ENCODE measurements at places on chromosomes 5 and 9.

- DNase-seq = no peak
These were observed 22.6 kb downstream of the PRRT1B start for GRCh38 chr9:131567910-131568309.

DNA sequence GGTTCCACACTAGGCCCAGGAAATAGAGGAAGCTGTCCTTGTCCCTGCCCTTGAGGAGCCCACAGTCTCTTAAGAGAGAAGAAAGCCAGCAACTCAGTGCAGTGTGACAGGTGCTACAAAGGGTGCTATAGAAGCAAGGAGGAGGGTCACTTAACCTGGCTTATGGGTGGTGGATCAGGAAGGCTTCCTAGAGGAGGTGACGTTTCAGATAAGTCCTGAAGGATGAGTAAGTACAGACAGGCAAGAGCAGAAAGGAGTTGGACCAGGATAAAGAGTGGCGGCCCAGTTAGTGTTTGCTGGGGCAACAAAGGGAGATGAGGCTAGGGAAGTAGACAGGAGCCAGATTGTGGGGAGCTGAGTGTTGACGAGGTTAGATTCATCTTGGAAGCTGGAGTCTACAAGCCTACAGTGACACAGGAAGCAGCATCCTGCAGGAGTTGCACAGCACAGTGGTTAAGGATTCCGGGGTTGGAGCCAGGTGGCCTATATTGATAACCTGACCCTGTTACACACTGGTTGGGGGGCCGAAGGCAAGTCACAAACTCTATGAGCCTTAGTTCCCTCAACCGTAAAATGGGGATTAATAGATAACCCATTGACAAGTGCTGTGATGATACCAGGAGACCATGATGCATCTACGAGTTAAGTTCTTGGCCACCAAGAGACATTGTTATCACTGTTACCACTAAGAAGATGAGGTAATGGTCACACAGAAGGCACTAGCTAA lies 5.4 kb upstream of the LHX6 start:
- DNase-seq = no peak

DNA sequence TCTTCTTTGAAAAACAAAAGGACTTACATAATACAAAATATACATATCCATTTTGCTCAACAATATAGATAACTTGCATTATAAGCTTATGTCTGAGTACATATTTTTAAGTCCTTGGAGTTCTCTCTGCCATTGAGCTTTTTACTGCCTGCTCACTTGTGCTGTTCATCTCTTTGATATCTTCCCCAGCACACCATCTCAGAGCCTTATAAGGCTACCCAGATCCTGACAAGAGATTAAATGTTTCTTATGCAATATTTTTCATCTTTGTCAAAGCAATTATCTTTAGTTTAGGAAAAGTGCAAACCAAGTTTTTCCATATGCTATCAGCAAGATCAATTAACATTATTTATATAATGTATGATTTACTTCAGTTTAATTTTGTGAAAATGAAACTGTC lies 60.7 kb upstream of the ITGA1 start:
- DNase-seq = no peak

DNA sequence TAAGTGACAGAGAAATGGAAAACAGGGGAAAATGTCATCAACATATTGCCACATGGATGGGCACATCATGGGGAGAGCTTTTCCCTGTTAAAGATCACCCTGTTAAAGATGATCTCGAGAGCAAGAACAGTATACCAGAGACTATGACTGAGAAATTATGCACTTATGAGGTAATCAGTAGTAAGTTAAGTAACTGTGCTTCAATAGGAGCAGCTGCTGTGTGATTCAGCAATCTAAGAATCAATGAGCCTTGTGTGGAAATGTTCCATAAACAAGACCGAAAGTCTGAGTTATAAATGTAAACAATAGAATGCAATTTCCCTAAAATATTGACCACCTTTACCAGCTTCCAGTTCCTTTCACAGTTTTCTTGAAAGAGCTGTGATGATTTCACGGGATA lies 582.3 kb downstream of the CAAP1 start:
- DNase-seq = no peak

DNA sequence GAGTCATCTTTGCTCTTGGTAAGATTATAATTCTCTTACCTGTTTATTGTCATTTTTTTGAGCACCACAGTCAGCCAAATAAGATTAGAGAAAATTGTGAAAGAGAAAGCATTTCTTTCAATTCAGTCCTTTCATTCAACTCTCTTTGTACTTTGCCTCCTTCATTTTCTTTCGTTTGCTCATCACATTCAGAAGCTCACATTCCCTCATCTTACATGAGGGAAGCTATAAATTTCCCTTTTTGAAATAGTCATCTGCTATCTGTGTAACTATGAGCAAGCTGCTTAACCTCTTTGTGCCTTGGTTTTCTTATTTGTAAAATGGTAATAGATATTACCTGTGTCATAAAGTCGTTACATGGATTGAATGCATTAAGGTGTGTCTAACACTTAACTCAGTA lies 41.4 kb downstream of the PAM start:
- DNase-seq = no peak

DNA sequence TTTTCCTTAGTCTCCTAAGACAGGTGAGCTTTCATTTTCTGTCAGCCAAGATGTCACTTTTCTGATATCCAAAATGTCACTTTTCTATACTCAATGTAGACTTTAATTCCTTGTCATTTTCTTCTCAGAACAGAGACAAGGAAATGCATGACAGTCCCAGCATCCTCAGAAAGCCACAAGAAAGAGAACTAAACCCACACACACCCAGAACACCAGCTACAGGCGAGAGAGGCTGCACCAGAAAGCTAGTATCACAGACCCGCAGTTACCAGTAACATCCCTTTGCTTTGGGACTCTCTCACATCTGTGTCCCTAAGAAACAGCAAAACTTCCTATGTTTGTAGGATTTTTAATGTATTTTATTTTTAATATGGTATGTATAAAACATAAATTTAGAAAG lies 17.1 kb downstream of the TRMO start:
- DNase-seq = peak; percentile 82

- peak; percentile 71 for DNase-seq
These were observed 15.5 kb downstream of the AKNA start for GRCh38 chr9:114371973-114372917.
